HCEC 1CT (cell line): ENCODE measurements at places on chromosomes 2 and 18.
A peak's percentile ranks its signal among the peaks of the same experiment; 100 is the strongest.

DNA sequence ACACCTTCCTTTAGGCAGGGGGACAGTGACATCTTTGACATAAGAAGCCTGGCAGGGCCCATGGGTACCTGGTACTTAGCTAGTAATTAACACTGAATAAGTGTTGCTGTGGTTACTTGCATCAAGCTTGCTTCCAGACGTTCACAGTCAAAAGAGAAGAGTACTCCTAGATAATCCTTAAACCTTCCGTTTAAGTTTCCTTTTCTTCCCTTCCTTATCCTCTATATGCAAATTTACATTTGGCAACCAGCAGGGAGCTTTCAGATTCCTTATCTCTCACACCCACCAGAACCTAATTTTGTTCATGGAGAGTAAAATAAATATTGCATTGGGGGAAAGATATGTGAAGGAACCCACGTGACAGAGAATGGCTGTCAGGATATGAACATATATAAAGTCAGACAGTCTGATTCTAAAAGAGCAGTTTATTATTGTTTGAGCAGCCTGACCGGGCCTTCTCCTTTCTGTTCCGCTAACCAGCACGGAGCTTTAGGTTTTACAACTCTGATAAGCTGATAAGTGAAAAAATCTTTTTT is 7.8 kb upstream of the RAB31 start:
- no peak for DNase-seq

DNA sequence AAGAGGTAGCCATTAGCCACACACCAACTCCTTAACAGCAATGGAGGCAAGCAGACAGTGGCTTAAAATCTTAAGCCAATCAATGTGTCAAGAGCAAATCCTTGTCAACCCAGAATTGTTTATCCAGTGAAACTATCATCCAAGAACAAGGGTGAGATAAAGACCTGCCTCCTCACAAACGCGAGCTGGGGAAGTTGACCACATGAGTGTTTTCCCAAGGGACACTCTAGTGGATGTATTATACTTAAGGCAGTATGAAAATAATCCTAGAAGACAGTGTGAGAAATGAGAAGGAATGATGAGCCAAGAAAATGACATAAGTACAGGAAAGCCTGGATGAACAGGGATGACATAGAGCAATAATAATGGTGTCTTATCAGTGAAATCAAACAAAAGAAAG is 209.6 kb downstream of the TWIST2 start:
- no peak for DNase-seq

- no peak for DNase-seq
These were observed 20.9 kb downstream of the NETO1 start for GRCh38 chr18:72846736-72847533.

GRCh38 chr2:210004881-210005280 is 2.4 kb downstream of the RPE start:
- no peak for DNase-seq

DNA sequence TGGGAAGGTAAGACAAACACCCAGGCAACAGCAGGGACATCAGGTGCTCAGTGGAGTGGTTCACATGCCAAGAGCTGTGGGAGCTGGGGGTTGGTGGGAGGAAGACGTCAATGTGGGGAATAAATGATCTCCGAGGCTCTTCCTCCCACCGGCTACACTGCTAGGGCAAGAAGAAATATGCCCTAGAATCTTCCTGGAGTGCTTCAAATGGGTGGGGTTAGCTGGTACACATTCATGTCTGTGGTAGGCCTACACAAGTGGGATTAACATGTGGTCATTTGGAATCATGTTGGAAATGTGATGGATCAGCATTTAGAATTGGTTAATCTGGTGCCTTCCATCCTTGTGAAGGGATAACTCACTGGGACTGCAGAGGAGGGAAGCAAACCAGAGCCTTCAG is 12.4 kb upstream of the ZFP36L2 start:
- no peak for DNase-seq

DNA sequence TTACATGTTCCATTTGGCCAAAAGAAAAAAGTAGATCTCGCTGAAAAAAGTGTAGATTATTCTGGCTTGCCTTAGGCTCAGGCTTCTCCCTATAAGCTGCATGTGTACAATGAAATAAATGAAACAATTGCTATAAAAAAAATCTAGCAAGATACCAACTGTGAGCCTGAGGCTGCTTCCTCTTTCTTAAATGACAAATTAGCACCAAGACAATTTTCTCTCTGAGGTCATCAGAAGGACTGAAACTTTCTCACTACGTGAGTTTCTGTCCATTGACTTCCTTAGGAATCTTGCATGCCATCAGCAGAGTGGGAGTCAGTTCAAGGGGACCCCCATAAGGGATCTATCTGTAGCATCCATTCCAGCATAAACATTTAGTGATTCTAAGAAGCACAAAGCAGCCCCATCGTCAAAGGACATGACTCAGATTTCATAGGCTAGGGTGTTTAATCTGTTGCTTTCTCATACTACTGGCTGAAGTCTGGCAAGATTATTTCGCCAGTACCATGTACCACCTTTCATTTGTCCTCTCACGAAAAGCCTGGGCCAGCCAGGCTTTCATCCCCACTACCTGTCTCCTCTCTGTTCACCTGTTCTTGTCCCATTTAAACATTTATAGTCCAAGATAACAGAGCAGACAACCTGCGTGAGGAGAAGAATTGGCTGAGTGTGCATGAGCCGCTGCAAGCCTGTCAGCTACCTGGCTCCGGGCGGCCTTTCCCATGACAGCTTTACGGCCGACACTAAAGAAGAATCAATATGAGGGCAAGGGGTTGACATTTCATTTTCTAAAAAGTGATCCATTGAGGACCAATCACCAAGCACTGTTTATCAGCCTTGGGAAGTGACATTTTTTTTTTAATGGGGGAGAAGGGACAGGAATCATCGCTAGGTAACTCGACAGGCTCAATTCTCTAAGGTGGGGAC is 120.0 kb downstream of the EPHA4 start:
- DNase-seq, result no peak

DNA sequence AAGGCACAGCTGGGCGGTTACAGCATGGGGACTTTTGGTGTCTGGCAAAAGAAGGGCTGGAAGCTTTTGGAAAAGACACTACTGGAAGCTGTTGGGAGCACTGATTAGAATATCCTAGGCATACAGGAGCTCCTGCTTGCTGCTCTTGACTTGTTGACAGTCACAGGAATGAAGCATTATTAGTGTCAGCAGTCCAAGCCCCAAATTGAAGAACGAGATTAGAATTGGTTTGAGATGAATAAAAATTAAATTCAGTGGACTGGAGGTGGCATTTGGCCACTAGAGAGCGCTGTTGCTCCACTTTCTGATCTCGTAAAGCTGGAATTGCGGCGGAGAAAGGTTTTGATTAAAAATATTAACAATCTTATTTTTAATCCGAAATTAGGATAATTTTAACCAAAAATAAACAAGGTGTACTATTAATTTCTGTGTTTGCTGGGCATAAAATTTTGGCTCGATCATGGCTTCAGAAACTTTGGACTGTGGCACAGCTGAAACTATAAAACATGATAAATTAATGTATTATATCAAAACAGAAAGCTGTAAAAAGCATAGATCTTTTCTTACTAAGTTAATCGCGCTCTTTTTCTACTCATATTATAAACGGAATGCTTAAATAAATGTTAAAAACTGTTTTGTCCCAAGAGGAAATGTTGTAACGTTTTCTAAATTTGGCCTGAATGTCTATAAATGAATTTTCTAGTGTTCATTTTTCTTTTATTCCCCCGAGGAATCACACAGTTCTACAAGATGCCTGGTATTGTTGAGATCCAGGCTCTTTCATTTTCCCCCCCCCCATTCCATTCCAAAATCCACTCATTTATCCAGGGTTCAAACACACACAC is 2.4 kb upstream of the HOXD8 start:
- no peak for DNase-seq

DNA sequence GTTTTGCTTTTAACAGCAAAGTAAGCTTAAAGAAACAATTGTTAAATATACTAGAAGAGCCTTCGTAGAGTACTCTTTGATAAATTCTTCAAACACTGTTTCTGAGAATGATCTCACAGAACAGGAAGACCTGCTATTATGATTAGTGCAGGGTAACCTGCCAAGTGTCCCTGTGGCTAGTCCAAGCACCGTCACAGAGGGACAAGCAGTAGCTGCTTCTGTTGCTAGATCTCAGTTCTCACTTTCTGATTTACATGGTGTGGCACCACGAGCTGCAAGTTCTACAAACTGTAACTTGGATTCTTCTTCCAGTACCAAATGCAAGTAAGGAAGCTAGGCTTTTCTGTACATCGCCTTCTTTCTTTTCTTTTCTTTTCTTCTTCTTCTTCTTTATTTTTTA is 121.5 kb downstream of the PIEZO2 start:
- no peak for DNase-seq

- DNase-seq, result no peak
These were observed 12.8 kb downstream of the IL1R2 start for GRCh38 chr2:102004581-102004980.

- peak; percentile 47 for DNase-seq
These were observed 9.1 kb downstream of the CAB39 start for GRCh38 chr2:230721712-230722111.

GRCh38 chr18:23108496-23108895 is 26.8 kb upstream of the CABLES1 start:
- no peak for DNase-seq

DNA sequence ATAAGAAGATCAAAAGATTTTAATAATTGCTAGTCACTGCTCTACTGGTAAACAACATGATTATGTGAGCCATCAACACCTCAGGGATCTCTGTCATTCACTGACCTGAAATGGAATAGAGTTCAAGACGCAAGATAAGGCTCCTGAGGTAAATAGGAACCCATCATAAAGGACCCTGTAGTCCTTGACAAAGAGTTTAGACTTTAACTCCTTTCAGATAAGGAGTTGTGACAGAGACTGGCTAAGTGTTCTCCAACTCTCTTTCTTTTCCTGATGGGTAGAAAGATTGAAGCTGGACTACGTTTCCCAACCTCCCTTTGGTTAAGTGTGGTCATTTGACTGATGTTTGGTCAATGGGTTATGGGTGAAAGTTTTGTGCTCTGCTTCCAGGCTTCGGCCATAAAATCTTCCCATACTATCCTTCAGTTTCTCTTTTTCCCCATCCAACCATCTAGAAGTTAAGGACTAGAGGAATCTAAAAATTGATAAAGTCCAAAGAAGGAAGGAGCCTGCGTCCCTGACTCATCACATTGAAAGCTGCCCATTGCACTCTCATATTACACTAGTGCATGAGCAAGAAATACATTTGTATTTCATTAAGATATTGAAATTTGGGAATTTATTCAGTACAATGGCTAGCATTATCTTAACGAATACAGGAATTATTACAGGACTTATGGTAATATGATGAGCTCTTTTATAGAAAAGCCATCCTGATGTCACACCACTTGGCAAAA is 293.7 kb upstream of the ACVR2A start:
- DNase-seq, result no peak

GRCh38 chr2:20625491-20626391 is 25.2 kb downstream of the HS1BP3 start:
- no peak for DNase-seq

- no peak for DNase-seq
These were observed 74.8 kb downstream of the DSC3 start for GRCh38 chr18:30967701-30968100.

- no peak for DNase-seq
These were observed at the start of gene MAPK4 for GRCh38 chr18:50559752-50560680. MAPK4 (plus strand) TSS chr18:50560087; CDS start chr18:50663959, 103,872 bp downstream.

DNA sequence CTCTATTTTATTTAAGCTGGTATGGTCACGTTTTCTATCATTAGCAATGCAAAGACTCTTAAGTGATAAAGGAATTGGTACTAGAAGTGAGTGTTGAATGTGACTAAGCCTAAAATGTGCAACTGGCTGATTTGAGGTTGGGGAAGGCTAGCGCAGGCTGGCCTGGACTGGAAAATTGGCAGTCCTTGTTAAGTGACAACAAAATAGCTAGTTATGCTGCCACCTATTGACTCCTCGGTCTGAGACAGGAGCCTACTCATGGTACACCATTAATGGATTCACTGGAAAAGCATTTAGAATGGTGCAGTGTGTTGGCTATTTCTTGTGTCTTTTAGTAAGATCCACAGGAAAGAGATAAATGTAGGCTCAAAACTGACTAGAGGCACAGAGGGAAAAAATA is 5.7 kb upstream of the WIPF1 start:
- DNase-seq, result peak; percentile 78

DNA sequence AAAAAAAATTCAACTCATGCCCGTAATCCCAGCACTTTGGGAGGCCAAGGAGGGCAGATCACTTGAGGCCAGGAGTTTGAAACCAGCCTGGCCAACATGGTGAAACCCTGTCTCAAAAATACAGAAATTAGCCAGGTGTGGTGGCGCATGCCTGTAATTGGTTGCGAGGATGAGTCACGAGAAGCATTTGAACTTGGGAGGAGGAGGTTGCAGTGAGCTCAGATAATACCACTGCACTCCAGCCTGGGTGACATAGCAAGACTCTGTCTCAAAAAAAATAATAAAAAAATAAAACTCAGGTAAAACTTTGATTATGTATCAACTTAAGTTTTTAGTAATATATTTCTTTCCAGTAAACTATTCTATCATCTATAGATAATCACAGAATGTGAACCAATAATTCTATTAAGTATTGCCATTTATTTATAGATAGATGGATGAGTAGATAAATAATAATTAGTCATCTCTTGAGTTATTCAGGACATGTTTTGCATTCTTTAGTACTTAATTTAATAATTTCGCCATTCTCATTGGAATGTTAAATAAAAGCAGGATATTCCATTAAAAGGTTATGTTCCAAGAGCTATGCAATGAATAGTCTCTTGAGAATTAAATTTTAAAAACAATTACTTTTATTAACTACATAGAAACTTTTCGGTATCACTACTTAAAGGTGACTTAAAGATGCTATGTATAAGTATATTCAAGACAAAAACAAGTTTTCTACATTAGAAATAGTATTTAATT is 48.7 kb downstream of the WDPCP start:
- DNase-seq, result no peak

DNA sequence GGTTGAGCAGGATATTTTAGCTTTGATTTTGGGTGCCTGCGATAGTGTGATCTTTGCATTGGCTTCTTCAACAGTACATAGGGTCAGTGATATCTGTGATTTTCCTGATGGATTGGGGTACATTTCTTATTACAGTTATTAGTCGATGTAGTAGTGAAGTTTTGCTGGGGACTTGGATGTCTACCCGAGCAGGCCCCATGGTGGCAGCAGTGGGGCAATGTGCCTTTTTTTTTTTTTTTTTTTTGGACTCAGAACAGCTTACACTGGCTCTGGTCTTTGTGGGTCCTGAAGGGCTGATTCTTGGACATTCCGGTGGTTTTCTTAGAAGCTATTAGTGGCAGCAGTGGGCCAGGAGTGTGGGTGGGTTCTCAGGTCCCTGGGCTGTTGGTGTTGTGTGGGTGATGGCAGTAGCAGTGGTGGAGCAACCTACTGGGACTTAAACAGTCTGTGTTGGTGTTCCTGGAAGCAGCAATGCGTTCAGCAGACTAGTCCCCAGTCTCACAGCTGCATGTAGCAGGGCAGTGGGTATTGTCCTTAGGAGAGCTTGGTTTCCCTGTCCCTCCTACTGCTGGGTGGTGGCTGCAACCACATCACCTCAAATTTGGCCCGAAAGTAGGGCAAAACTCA is 53.7 kb upstream of the SLC4A10 start:
- DNase-seq, result no peak

DNA sequence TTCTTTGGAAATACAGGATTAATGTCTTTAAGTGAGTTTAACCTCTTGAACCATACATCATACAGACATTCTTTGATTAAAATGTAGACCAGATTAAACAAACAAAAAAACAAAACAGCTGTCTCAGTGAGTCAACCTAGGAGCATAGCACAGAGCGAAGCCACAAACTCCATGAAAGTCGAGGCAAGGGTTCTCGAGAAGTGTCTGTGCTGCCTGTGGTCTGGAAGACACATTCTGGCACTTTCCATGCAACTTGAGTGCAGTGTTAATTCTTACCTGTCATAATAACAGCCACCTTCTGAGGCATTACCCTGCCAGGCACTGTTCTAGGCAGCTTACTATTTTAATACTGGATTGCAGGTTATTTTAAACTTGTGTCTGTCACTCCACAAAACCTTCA is 435.5 kb upstream of the MMADHC start:
- DNase-seq, result no peak
